ENCODE measurements at places on chromosomes 7 and 10.

GRCh38 chr7:37028909-37029440 lies 304.7 kb upstream of the AOAH start:
- no peak overlapping the region for H3K27ac ChIP-seq
- peaks cover 51% of the 10 kb centered on the region for H3K36me3 ChIP-seq
- no peaks in the 10 kb centered on the region for H3K27me3 ChIP-seq
- no peak overlapping the region for H3K4me3 ChIP-seq
- no peak for DNase-seq
- peaks cover 2% of the 10 kb centered on the region for H3K4me1 ChIP-seq

- H3K36me3 ChIP-seq: peaks cover 12% of the 10 kb centered on the region
- H3K4me3 ChIP-seq: peak overlapping the region; percentile 46
- DNase-seq: no peak
- no peaks in the 10 kb centered on the region for H3K27me3 ChIP-seq
Observed at GRCh38 chr7:37446371-37446770, 2.3 kb downstream of the ELMO1 start.

DNA sequence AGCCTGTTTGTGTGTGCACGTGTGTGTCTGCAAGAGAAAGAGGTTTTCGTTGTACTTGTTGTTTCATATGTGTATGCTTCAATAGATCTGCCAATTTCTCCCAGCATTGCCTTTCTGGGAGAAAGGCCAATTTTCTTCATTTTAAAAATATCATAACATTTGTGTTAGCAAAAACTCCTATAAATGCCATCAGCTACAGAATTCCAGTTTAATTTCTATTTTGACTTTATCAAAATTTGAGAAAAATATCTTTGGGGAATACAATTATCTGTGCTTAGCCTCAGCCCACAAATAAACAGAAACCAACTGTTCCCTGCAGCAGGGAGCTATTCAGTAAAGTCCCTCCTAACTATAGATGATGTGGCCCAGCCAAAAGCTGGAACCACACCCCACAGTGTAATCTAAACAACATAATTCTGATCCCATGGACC lies 68.3 kb upstream of the MGMT start:
- H3K4me1 ChIP-seq: no peaks in the 10 kb centered on the region
- H3K27ac ChIP-seq: no peak overlapping the region
- no peak for DNase-seq
- no peaks in the 10 kb centered on the region for H3K36me3 ChIP-seq
- H3K4me3 ChIP-seq: no peak overlapping the region

- H3K27ac ChIP-seq: no peak overlapping the region
- H3K27me3 ChIP-seq: no peaks in the 10 kb centered on the region
- no peaks in the 10 kb centered on the region for H3K36me3 ChIP-seq
- H3K4me3 ChIP-seq: no peak overlapping the region
Observed at GRCh38 chr10:83518779-83519178, 620.5 kb upstream of the GHITM start.

DNA sequence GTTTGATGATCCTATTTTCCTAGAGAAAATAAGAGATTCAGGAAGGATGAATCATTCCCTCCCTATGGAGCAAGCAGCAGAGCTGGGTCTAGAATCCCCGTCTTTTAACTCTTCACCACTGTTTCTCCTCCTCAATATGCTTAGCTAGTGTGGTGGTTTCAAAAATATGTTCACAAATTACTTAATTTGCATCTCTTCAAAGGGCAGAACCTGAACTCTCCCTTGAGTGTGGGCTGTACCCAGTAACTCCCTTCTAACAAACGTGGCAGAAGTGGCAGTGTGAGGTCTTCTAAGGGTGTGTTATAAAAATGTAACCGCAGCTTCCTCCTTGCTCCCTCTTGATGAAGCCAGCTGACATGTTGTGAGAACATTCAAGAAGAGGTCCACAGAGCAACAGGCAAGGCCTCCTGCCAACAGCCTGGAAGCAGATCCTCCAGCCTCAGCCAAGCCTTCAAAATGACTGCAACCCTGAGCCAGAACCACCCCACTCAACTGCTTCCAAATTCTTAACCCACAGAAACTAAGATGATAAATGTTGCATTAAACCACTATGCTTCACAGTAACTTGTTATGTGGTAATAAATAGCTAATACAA lies 36.6 kb downstream of the SRPK2 start:
- peak overlapping the region; percentile 79 for H3K4me3 ChIP-seq
- H3K27ac ChIP-seq: peak overlapping the region; percentile 94

- H3K27ac ChIP-seq: no peak overlapping the region
- no peaks in the 10 kb centered on the region for H3K27me3 ChIP-seq
- no peaks in the 10 kb centered on the region for H3K36me3 ChIP-seq
- DNase-seq: no peak
Observed at GRCh38 chr7:124686543-124687171, 78.9 kb downstream of the GPR37 start.

DNA sequence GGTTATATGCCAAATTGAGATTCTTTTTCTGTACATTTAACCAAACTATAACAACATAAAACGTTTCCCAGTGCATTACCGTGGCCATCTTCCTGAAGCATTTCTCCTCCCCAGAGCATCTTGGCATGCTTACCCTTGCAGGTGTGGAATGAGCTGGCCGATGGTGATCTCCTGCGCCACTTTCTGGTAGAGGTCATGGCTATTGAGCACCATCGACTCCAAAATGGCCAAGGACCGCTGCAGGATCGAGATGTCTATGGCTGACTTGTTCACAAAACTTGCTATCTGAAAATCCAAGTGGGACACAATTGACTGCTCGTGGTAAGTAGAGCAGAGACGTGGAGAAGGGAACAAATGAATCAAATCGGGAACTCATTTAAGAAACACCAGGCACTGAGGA lies 223.9 kb downstream of the ELMO1 start:
- H3K4me1 ChIP-seq: no peaks in the 10 kb centered on the region
- H3K4me3 ChIP-seq: no peak overlapping the region
- H3K36me3 ChIP-seq: peaks cover 16% of the 10 kb centered on the region
- no peak overlapping the region for H3K27ac ChIP-seq

- peaks cover 16% of the 10 kb centered on the region for H3K27me3 ChIP-seq
- no peak overlapping the region for H3K4me3 ChIP-seq
- DNase-seq: no peak
- no peaks in the 10 kb centered on the region for H3K36me3 ChIP-seq
Observed at GRCh38 chr10:116888380-116889055, 39.2 kb downstream of the ENO4 start.

- DNase-seq: no peak
- H3K36me3 ChIP-seq: no peaks in the 10 kb centered on the region
- no peaks in the 10 kb centered on the region for H3K27me3 ChIP-seq
- H3K4me3 ChIP-seq: no peak overlapping the region
Observed at GRCh38 chr10:36474456-36474855, 650.9 kb upstream of the ANKRD30A start.

GRCh38 chr7:23712368-23713284 lies 2.6 kb downstream of the STK31 start:
- no peaks in the 10 kb centered on the region for H3K36me3 ChIP-seq
- H3K4me3 ChIP-seq: no peak overlapping the region
- H3K27ac ChIP-seq: no peak overlapping the region
- no peaks in the 10 kb centered on the region for H3K27me3 ChIP-seq

GRCh38 chr10:70493660-70494234 lies 15.2 kb downstream of the PALD1 start:
- no peak for DNase-seq
- H3K36me3 ChIP-seq: no peaks in the 10 kb centered on the region
- H3K4me1 ChIP-seq: peaks cover 49% of the 10 kb centered on the region
- peak overlapping the region; percentile 68 for H3K4me3 ChIP-seq
- peak overlapping the region; percentile 58 for H3K27ac ChIP-seq
- H3K27me3 ChIP-seq: no peaks in the 10 kb centered on the region

DNA sequence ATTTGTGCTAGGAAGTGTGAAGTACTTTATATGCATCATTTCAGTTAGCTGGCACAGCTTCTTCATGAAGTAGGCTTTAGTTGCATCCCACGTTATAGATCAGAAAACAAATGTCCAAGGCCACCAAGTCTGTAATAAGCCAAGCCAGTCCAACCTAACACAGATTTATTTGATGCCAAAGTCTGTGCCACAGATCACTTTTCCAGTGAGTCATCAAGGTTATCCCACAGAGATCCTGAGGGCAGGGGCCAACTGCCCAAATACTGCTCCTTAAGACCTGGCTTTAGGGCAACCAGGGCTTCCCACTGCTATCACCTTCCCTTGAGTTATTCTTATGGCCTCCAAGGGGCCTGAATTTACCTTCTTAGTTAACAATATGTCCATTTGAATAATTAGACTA lies 1340.4 kb downstream of the XPNPEP1 start:
- no peaks in the 10 kb centered on the region for H3K27me3 ChIP-seq
- H3K4me3 ChIP-seq: no peak overlapping the region
- no peak for DNase-seq

- no peak overlapping the region for H3K4me3 ChIP-seq
- H3K36me3 ChIP-seq: no peaks in the 10 kb centered on the region
- H3K27me3 ChIP-seq: peaks cover 8% of the 10 kb centered on the region
- no peak overlapping the region for H3K27ac ChIP-seq
- peaks cover 4% of the 10 kb centered on the region for H3K4me1 ChIP-seq
- no peak for DNase-seq
Observed at GRCh38 chr10:125343118-125343925, 183.0 kb upstream of the CTBP2 start.

DNA sequence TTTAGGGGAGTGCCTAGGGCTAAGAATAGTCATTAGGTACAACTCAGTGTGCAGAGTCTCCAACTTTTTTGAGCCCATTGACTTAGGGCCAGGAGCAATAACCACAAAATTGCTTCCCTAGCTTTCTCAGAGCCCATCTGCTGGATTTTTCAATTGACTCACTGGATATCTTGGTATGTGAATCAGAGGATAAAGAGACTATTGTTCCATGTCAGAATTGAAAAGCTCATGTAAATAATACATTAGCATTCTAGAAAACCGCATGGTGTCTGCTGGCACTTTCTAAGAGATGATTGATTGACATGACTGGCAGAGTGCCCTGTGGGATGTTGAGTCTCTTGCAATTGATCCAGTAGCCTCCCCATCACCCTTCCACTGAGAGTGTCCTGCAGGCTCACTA lies 246.2 kb downstream of the CCDC7 start:
- no peak overlapping the region for H3K27ac ChIP-seq
- H3K4me1 ChIP-seq: no peaks in the 10 kb centered on the region
- DNase-seq: no peak
- no peak overlapping the region for H3K4me3 ChIP-seq
- peaks cover 14% of the 10 kb centered on the region for H3K36me3 ChIP-seq

Measured in memory B cell (primary cell).